ENCODE measurements at places on chromosomes 1 and 21.

DNA sequence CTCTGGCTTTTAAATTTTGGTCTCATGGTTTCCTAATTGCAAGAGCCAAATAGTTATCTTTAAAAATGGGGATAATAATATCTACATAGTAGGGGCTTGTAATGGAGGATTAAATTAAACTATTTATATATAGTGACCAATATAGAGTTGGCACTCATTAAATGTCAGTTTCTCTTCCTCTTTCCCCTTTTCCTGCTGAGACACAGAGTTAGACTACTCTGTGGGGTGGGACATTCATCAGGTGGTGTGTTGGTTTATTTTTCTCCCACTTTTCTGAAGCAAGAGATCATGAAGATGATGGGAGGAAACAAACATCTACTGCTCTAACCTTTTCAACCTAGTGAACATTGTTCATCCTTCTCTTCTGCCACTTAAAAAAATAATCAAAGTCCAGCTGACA, 17.3 kb upstream of the RAP1A start:
- DNase-seq = no peak

DNA sequence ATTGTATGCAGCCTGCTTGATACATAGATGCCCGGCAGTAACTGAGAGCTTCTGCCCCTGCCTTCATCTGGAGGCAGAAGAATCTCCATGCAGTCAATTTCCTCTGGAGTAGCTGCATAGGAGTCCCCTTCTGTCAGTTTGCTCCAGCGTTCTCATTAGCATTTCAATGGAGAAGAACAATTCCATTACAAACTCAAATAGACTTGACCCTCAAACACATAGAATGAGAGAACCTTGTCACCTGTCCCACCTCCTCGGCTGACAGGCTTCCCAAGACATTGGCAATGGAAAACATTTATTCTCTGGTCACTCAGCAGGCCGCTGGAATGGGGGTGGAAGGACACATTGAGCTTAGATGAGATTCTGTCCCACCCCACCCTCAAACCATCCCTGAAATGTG, 45.6 kb upstream of the TMEM51 start:
- DNase-seq = no peak

DNA sequence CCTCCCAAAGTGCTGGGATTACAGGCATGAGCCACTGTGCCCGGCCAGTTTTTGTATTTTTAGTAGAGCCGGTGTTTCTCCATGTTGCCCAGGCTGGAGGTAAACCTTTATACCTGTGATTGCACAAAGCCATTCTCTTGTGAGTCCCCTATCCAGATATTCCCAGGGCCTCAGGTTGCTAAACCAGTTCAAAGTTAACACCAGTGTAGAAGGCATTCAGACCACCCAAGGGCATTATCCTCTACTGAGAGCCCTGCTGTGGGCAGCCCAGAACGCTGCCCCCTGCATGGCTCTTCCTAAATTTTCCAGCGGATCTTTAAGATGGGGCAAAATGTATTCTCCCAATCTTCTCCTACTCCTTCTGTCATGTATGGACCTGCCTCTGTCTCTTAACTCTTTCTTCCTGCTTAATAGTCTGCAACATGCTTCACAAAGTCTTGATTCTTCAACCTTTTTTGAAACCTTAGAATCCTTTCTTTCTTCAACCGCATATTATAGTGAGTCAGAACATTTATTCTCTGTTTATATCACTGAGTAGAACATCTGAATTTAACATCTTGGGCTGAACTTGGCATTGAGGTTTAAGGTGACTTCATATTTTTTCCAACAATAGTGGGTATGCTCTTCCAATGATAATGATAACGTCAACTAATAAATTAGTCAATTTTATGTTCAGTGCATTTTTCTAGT, 36.0 kb downstream of the UBE4B start:
- no peak for DNase-seq

- no peak for DNase-seq
Measured at GRCh38 chr1:54805981-54806381, 4.9 kb upstream of the TTC22 start.

- no peak for DNase-seq
Measured at GRCh38 chr1:163768576-163768975, 446.8 kb downstream of the NUF2 start.

DNA sequence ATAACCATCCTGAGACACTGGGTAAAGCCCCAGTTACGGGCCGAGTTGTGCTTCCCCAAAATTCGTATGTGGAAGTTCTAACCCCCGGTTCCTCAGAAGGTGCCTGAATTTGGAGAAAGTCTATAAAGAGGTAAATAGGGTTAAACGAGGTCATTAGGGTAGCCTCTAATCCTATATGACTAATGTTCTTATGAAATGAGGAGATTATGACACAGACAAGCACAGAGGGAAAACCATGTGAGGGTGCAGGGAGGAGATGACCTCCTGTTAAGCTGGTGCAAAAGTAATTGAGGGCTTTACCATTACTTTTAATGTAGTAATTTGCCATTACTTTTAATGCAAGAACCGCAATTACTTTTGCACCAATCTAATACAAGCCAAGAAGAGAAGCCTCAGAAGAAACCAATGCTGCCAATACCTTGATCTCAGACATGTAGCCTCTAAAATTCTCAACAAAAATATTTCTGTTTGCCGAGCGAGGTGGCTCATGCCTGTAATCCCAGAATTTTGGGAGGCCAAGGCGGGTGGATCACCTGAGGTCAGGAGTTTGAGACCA, 260.8 kb downstream of the GPATCH2 start:
- DNase-seq = no peak

DNA sequence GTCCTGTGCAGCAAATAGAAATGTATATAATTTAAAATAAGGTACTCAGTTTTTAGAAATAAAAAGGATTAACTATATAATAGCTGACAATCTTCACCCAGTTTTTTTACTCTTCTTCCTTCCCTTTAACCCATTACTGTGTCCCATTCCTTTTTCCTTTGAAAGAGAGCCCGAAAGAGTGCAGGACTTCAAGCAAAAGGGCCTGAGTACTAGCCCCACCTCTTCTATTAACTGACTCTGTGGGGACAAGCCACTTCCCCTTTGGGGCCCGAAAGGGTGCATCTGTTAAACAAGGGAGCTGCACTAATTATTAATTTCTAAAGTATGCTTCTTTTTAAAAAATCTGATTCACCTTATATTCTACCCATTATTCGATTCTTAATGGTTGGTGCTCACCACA, 3.3 kb downstream of the USP24 start:
- DNase-seq = no peak

DNA sequence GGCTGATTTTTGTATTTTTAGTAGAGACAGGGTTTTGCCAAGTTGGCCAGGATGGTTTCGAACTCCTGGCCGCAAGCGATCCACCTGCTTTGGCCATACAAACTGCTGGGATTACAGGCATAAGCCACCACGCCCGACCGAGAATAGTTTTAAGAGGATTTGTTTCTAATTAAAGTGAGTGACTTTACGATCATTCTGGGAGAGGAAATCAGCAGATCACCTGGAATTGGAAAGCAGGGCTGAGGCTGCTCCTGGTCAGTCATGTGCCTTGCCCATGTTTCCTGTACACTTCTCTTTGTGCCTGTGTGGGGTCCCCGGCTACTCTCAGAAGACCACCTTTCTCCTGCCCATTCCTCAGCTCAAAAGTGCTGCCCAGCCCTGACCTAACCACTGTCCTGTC, 33.9 kb downstream of the ZBTB8B start:
- no peak for DNase-seq

- peak; percentile 30 for DNase-seq
Measured at GRCh38 chr1:86616871-86617270, 70.0 kb downstream of the CLCA4 start.
